ENCODE measurements at places on chromosomes 7 and 10.
A peak's percentile ranks its signal among the peaks of the same experiment; 100 is the strongest.

DNA sequence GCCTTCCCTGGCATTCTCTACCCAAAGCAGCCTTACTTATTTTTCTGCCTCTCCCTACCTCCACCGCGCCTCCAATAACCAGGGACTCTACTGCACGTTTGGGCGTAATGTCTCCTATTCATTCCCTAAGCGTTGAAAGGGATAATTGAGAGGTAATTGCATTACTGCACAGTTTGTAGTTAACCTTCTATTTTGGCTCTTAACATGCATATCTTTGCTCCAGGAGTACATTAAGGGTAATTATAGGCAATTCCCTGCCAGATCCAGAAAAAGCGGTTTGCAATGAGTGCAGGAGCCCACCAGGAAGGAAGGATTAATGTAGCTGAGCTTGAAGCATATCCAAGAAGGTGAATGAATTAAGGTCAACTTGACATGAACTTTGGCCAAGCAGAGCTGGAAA lies 558.4 kb downstream of the TYW1 start:
- DNase-seq: no peak

DNA sequence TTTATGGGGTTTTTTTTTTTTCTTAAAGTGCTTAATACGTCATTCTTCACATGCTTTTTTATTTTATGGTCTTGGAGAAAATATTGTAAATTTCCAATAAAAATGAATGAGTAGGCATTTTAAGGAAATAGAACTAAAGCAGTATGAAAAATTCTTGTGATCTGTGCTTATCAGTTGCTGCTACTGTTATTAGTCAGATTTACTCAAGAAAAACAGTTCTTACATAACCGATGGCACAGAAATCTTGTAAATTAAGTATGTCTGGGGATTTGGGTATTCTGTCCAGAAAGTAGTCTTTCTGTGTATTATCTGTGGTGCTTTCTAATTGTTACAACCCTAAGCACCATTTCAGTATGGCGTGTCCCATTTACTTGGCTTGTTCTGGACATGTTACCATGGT lies 64.7 kb downstream of the LRGUK start:
- DNase-seq: no peak

- DNase-seq: no peak
Measured at GRCh38 chr7:70466725-70467364, 665.1 kb upstream of the GALNT17 start.

GRCh38 chr10:50362547-50363125 lies 111.3 kb upstream of the ASAH2 start:
- DNase-seq: no peak

GRCh38 chr7:100585511-100586265 lies at the start of gene LRCH4:
LRCH4 (minus strand) TSS chr7:100586129; CDS start chr7:100586100, 29 bp downstream.
- peak; percentile 77 for DNase-seq

- no peak for DNase-seq
Measured at GRCh38 chr7:139575338-139575680, 51.8 kb downstream of the CLEC2L start.

DNA sequence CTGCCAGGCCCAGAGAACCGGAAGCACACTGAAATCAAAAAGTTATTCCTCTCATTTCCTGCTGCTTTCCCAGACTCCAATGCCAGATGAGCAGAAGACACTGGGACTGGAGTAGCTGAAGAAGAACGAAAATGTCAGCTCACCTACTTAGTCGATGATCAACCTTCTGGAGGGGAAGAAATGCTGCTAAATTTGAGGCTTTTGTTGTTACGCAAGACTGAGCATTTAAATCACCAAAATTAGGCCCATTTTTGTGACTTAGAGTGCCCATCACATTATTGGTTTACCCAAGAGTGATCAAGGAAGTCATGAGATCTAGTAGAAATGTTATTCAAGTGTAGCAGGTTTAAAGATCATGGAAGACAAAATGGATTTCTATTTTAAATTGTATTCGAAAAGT lies 182.1 kb upstream of the PLXDC2 start:
- DNase-seq: no peak

- DNase-seq: no peak
Measured at GRCh38 chr10:56551037-56551436, 190.0 kb upstream of the ZWINT start.

DNA sequence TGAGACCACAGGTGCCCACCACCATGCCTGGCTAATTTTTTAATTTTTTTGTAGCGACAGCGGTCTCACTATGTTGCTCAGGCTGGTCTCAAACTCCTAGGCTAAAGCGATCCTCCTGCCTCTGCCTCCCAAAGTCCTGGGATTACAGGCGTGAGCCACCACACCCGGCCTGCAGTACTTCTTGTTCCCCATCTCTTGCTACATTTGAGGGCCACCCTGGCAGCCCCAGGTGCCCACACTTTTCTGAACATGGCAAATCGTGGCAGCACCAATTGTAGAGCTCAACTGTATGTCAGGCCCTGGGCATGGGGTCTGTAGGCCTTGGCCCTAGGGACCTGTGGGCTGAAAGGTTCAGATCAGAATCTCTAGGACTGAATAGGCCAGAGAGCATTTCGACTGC lies 25.1 kb upstream of the LIMK1 start:
- DNase-seq: no peak

GRCh38 chr10:97821308-97822038 lies 28.2 kb upstream of the GOLGA7B start:
- peak; percentile 59 for DNase-seq

GRCh38 chr7:69912846-69913245 lies 314.6 kb downstream of the AUTS2 start:
- DNase-seq: no peak

DNA sequence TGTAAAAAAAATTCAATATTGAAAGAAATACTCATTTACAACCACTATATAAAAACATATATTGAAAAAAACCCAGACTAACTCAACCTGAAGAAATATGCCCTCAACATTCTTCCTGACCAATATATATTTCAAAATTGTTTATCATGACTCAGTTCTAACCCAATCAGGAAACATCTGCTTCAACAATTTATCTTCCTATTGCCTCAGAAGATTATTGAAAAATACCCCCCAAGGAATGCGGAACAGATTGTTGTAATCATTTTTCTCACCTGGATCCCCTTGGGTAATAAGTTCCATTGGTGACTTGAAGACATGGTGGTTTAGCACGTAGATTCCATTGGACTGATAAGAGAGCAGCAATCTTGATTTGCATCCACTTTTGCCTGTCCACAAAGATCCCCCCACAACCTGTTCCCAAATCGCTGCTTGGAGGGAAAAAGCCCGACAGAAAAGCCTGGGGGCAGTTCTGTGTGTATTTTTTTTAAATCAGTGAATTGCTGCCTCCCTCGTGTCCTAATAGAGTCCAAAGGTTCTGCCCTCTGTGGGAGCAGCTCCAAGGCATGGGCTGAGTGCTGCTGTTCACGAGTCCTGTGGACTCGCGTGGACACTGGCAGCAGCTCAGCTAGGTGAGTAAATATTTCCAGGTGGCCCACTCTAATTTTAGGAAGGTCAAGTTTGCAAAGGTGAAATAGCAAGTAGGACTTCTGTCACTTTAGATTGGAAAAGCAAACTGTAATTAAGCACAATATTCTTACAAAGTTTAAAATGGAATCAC lies 5.9 kb upstream of the INHBA start:
- no peak for DNase-seq

GRCh38 chr7:45985902-45986301 lies 64.8 kb upstream of the IGFBP3 start:
- DNase-seq: no peak

DNA sequence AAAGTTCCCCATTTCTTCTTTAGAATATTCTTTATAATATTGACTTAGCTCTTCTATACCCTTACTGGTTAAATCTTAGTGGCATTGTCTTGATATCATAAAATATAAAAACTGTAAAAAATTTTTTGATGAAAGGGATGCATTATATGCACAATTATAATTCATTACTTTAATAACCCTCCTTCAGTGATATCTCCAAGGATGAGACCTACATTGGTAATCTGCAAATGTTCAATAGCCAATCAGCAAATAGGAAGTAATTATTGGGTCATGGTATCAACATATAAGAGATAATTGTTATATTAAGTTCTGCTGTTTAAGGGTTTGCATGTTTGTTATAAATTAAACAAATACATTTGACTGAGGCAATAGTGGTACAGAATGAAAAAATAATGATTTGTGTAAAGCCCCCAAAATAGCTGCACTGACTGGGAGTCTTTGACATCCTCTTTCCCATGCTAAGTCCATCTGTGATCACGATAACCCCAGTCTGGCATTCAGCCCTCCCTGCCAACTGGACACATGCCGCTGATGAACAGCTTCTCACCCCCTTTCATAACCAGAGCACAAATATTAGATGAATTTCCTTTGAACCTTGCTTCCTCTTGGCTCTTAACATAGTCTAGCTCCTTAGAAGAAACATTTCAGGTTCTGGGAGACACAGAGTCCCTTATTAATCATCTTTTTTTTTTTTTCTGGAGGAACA lies 169.5 kb downstream of the CPED1 start:
- DNase-seq: no peak

- DNase-seq: peak; percentile 38
Measured at GRCh38 chr7:100570954-100571828, 2.5 kb downstream of the SAP25 start.

- DNase-seq: no peak
Measured at GRCh38 chr7:115496006-115496405, 534.6 kb downstream of the TFEC start.

- DNase-seq: no peak
Measured at GRCh38 chr7:12287901-12288300, 76.8 kb downstream of the TMEM106B start.

DNA sequence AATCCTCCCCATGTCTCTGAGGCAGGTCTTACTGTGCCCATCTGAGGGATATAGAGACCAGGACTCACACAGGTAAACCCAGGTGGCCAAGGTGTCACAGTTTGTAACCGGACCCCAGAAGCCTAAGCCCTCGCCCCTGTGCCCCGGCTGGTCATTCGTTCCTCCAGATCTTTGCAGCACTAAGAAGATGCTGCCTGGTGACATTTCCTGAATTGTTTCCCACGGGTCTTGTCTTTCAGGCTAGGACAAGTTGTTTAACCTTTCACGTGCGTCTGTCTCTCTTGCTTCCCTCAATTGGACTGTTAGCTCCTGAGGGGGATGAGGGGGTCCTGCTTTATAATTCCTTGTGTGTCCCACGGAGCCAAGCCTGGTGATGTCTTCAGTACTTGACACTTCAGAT lies 158.0 kb downstream of the KCNMA1 start:
- DNase-seq: no peak

- no peak for DNase-seq
Measured at GRCh38 chr7:38306171-38306570, 32.7 kb upstream of the TARP start.

- no peak for DNase-seq
Measured at GRCh38 chr10:69496352-69497230, 45.3 kb downstream of the TSPAN15 start.

DNA sequence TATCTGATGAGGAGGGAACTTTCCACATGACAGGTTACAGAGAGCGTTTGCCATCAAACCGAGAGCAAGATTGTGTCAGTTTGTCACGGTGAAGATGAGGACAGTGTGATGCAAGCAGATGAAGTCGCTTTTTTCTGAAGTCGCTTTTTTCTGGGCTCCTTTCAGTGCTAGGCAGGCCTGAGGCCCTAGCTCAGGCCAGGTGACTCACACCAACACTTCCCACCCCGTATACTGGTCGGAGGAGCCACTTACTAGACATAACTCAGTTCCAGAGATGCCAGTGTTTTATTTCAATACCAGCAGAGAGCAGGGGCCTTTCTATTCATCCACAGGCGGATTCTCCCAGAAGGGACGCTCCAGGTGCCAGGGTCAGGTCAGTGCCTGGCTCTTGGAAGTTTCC lies 58.9 kb downstream of the SFMBT2 start:
- no peak for DNase-seq

DNA sequence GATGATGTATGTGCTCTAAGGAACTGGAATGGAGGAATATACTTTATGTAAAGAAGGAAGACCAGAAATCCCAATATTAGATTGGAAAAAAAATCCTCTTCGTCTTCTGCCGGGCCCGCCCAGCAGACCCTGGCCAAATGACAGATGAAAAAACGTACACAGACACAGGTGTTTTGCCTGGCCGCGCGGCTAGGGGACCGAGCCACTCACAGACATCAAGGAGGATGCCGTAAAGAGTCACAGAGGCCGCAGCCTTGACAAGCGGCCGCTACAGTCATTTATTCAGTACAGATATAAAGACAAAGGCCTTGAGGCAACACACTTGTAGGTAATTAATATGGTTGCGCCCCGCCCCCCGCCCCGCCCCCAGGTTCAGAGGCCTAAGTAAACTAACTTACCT lies 594.1 kb downstream of the GRM8 start:
- peak; percentile 2 for DNase-seq

GRCh38 chr7:7496311-7496710 lies 39.4 kb downstream of the COL28A1 start:
- no peak for DNase-seq

DNA sequence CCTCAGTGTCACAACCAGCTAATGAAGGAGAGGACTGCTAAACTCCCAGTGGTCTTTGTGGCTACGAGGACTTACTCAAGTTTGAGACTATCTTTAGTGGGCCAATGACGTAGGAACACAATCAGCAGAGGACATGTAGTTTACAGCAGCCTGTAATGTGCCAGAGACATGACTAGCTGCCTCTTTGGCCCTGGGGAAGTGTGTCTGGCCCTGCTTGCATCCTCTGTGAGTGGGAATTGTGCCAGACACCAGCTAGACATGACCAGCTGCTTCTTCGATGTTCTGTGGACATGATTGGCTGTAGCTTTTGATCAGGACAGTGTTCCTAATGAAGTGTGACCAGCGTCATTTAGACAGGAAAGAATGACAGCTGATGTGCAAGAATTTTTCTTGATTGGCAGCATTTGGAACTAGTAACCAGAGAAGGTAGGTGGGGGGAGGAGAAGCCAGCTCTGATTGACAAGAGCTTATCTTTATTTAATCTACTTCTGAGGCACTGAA lies 141.7 kb downstream of the AUTS2 start:
- peak; percentile 14 for DNase-seq

- no peak for DNase-seq
Measured at GRCh38 chr10:35752469-35753461, 110.7 kb upstream of the FZD8 start.

- no peak for DNase-seq
Measured at GRCh38 chr10:26741368-26741767, 43.9 kb downstream of the PDSS1 start.

GRCh38 chr10:126919426-126919825 lies 14.2 kb downstream of the DOCK1 start:
- DNase-seq: peak; percentile 26

- DNase-seq: peak; percentile 50
Measured at GRCh38 chr10:14858338-14858960, 20.2 kb upstream of the SUV39H2 start.

DNA sequence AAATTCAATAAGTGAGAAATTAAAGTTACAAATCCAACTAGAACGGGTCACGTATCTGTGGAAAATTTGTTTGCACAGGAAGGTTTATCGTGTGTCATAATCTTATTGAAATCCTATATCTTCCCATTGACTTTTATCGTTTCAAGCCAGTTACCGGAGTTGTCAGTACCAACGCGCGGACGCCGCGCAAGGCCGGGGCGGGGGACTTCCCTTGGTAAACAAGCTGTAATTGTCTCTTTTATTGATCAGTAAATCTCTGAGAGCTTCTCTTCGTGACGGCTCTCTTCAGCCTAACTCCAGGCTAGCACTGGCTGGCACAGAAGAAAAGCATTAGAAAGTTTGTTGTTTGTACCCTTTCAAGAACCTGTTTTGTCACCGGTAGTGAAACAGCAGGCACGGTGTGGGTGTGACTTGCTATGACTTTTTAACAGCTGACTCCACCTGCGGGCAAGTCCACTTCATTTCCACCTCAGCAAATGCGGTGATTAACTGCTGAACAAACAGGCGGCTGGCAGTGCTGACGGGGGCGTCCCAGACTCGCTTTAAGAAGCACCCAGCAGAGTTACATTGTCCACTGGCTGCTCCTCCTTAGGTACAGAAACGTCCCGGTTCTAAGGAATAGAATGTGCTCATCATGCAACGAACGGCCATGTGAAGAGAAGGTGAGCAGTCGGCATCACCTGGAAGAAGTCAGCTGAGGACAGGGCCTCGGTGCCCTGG lies 215.8 kb downstream of the MAD1L1 start:
- DNase-seq: peak; percentile 39
